ENCODE measurements at places on chromosomes 1 and 21.

- DNase-seq = no peak
These were observed 21.1 kb downstream of the ARHGEF19 start for GRCh38 chr1:16191309-16191708.

DNA sequence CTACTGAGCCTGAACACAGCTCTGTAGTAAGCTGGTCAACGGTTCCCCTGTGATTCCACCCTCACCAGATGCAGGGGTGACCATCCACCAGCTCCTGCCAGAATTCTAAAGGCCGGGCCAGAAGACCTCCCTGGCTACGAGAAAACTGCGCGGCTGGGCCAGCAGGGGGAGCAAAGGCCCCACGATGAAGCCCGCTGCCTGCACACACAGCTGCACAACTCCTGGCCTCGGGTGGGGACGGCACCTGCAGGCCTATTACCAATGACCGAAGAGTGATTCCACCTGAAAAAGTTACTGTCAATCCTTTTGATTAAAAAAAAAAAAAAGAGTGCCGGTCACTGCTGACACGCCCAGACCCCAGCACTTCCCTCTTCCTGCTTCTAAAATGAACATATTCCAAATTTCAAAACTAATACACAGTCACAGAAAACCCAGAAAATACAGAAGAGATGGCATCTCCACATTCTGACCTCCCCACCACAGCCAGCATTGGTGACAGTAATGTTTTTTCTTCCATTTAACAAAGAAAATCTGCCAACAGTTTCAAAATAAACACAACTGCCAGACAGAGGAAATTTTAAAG is 49.8 kb upstream of the RIPK4 start:
- peak; percentile 33 for DNase-seq

GRCh38 chr1:11285883-11286734 is 13.1 kb downstream of the UBIAD1 start:
- no peak for DNase-seq

- no peak for DNase-seq
These were observed 49.1 kb downstream of the GLIS1 start for GRCh38 chr1:53689736-53690326.

GRCh38 chr1:211336775-211337174 is 10.1 kb downstream of the TRAF5 start:
- no peak for DNase-seq

DNA sequence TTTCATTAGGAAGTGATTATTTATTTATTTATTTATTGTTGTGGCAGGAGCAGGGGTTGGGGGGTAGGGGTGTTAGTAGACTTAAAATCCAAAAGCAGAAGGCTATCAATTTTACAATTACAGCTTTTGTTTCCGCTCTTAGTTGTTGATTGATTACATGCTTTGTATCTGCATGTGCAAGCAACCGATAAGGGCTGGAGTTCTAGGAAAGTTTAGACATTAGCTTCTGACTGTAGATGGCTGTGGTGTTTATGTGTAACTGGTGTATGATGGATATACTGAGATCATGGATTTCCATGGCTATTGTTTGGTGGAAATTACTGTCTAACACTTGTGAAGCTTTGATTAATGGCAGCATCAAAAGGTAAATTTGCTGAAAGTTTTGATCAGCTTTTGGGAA is 2.8 kb downstream of the ST6GALNAC5 start:
- no peak for DNase-seq

DNA sequence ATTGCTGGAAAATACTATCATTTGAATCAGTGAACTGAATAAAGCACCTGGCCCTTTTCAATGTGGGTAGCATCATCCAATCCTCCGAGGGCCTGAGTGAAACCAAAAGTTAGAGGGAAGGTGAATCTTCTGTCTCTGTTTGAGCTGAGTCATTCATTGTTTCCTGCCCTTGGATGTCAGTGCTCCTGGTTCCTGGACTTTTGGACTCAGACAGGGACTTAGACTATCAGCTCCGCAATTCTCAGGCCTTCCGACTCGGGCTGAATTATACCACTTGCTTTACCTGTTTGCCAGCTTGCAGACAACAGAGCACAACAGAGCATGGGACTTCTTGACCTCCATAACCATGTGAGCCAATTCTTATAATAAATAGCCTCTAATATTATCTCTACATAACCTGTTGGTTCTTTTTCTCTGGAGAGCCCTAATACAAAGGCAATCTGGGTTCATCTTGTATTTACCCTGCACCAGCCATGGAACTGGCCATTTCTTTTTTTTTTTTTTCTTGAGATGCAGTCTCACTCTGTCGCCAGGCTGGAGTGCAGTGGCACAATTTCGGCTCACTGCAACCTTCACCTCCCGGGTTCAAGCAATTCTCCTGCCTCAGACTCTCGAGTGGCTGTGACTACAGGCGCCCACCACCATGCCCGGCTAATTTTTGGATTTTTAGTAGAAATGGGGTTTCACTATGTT is 19.2 kb upstream of the VASH2 start:
- DNase-seq = no peak

DNA sequence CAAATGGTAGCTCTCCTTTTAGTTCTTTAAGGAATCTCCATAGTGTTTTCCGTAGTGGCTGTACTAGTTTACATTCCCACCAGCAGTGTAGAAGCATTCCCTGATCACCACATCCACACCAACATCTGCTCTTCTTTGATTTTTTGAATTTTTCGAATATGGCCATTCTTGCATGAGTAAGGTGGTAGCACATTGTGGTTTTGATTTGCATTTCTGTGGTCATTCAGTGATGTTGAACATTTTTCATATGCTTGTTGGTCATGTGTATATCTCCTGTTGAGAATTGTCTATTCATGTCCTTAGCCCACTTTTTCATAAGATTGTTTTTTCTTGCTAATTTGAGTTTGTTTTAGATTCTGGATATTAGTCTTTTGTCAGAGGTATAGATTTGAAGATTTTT is 84.6 kb upstream of the B3GALT2 start:
- DNase-seq = no peak

DNA sequence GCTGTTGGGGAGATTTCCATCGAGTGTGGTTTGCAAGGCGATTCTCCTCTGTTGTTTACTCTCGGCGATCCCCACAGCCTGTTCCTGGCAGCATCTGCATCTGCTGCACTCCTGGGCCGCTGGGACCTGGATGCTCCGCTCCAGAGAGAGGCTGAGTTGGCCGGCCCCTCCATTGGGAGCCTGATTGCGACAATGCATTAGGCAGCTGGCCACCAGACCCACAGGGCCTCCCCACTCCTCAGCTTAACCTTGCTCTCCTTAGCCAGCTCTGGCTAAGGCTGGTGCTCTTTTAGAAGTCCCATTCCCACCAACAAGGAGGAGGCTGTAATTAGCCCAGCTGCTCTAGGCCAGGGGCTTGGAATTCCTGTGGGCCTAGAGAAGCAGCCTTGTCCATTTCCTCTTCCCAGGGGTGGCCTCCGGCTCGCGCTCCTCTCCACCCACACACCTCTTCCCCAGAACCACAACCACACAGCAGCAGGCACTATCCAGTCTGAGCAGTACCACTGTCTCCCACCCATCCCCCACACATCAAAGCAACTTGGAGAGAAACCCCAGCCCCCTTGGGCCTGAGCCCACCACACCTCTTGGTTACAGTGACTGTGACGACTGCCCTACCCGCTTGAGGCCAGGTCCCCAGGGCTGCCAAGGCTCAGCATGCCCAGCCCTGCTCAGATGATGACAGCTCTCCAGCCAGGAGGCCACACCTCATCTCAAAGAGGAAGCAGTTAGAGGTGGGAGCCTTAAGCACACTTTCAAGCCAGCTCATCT is 193.8 kb upstream of the EDN2 start:
- no peak for DNase-seq

DNA sequence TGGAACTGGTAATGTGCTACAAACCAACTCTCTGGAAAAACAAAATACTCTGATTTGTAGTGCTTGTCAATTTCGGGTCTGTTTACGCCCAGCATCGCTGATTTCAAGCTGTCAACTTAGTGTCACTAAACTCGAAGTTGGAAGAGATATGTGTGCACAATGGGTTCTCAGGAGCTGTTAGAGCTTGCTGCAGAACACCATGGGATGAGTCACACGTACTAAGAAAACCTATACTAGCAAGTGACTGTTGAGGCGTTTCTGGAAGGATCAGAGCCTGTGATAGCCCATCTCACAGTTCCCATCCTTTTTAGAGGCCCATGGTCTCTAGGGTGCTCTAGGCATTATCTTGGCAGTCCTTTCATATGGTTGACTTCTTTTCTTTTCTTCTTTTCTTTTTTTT is 14.3 kb downstream of the GMEB1 start:
- DNase-seq = no peak

GRCh38 chr1:116794371-116794770 is 40.1 kb downstream of the CD2 start:
- no peak for DNase-seq

- DNase-seq = no peak
These were observed 106.0 kb upstream of the FAM78B start for GRCh38 chr1:166272851-166273250.
